ENCODE measurements at places on chromosomes 3 and 15. TPM values are rescaled to one million over a fixed set of nuclear protein-coding genes. Genes with fewer than 3 reads are reported as not detected.

GRCh38 chr3:101939361-101940049 is 90.2 kb downstream of the NFKBIZ start:
- DNase-seq: no peak

- peak; percentile 21 for DNase-seq
Measured at GRCh38 chr3:195905970-195906864, 2.1 kb downstream of the TNK2 start.

- DNase-seq: no peak
Measured at GRCh38 chr15:89197503-89197971, 23.8 kb downstream of the RLBP1 start.

GRCh38 chr3:46695177-46695961 is 1.9 kb upstream of the ALS2CL start:
- peak; percentile 49 for DNase-seq

DNA sequence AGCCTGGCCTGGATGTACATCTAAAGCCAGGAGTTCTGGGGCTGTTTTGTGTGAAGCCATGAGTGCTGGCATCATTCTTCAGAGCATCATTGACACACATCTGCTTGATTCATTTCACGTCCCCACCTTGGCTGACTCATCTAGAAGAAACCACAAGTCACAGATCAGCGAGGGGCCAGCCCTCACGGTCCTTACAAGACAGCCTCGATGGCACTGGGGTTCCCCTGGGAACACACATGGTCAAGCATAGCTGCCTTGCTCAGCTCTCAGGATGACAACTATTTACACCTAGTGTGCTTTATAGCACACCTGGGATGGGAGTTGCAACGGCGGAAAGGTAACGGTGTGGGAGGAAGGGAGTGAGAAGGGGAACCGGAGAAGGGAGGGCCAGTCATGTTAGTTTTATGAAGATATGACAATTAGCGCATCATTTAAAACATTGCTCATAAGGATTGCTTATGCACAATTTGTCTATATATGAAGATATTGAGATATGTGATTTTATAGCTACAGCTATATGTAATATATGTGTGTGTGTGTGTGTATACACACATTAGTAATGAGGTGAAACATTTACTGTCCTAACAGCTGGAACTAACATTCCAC is 227.1 kb downstream of the RPLP1 start:
- no peak for DNase-seq

Gene C15orf62
- 3.5 TPM for total RNA-seq

DNA sequence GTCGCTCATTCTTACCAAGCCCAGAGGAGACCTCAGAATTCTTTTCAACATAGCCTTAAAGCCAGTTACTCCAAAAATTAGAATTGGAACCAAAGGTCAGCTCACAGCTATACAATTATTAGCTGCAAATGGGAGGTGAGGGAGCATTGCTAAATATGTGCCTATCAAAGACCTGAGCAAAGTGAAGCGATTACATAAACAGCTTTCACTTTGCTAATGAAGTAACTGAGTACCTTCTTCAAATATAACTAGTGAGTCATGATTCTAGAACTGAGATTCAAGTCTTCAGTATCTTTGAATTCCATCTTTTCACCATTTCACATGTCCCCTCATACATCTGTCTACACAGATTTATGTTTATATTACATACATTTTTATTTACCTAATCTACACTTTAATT is 122.6 kb downstream of the P2RY1 start:
- no peak for DNase-seq

DNA sequence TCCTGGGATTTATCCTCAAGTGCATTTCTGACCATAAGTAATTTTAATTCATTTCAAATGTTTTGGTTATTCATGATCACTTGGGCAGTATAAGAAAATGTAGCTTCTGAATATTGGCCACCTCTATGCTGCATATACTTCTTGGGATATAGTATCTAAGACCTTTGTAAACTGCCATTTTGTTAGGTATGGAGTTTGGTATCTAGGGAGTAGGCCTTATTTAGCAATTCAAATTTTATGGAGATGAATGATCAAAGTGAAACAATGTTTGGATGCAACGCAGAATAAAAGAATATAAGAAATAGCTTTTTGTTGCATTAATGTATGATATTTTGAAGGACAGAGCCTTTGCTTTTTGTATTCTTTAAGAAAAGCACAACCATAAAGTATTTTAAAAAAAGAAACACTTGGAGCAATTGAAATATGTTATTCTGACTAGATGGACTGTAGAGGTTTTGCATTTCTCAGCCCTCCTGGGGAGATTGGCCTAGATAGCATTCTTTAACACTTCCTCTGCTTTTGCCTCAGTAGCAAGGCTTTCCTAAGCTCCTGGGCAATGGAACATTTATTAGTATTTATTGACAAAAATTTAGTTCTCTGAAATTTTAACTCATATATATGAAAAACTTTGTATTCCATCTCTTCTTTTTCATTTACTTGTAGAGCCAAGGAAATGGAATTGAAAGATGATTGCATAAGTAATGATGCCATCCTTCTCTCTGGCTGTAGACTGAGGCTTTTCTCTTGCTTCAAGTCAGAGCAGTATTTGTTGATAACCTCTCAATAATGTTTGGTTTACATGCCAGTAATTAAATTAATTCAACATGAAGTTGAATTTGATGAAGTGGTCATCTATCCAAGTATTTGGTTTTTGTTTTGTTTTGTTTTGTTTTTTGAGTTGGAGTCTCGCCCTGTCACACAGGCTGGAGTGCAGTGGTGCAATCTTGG is 61.8 kb upstream of the UTS2B start:
- no peak for DNase-seq

Gene MELTF
- 1.4 TPM for total RNA-seq

GRCh38 chr15:52256930-52257733 is 38.5 kb downstream of the MYO5C start:
- no peak for DNase-seq

Gene INSYN1
- total RNA-seq: not detected

- DNase-seq: no peak
Measured at GRCh38 chr3:72418244-72418643, 430.0 kb downstream of the SHQ1 start.

DNA sequence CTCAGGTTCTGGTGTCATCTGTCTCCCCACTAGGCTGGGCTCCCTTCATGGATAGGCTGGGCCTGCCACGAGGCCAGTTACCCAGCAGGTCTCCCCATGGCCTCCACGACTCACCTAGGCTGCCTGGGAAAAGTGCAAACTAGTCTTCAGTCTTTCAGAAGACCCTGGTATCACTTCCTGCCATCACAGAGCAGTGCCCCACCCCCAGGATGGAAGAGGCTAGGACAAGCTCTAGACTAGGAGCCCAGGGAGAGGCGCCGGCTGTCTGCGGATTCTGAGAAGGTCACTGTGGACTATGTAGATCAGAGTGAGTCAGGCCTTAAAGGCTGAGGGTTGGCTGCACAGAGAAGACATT is 63.7 kb downstream of the CORO2B start:
- no peak for DNase-seq

DNA sequence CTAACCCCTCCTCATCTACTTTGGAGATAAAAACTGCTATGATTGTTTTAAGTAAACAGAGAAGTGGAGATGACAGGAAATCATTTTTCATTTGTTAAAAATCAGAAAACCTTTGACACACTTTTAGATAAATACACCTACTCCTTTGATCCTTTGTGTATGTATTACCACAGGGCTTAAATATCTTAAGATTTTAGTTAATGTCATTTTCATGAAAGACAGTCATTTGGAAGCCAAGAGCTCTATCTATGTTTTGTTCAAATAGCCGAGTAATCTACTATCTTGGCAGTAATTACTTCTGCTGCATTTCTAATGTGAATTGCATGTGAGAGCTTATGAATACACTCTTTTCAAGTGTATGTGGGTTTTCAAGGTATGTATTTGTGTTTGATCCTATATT is 2.0 kb downstream of the ARPP21 start:
- DNase-seq: no peak

Gene KIF23
- 0.20 TPM for total RNA-seq

GRCh38 chr3:178436773-178437172 is 99.5 kb upstream of the KCNMB2 start:
- DNase-seq: no peak

Gene CFAP100
- not detected for total RNA-seq

- DNase-seq: no peak
Measured at GRCh38 chr3:194223951-194224350, 88.0 kb downstream of the HES1 start.

DNA sequence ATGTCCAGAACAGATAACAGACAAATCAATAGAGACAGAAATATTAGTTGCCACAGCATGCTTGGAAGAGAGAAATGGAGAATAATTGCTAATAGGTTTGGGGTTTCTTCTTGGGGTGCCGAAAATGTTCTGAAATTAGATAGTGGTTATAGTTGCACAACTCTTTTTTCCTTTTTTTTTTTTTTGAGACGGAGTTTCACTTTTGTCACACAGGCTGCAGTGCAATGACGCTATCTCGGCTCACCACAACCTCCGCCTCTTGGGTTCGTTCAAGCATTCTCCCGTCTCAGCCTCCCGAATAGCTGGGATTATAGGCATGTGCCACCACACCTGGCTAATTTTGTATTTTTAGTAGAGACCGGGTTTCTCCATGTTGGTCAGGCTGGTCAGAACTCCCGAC is 163.3 kb downstream of the PLCH1 start:
- no peak for DNase-seq

DNA sequence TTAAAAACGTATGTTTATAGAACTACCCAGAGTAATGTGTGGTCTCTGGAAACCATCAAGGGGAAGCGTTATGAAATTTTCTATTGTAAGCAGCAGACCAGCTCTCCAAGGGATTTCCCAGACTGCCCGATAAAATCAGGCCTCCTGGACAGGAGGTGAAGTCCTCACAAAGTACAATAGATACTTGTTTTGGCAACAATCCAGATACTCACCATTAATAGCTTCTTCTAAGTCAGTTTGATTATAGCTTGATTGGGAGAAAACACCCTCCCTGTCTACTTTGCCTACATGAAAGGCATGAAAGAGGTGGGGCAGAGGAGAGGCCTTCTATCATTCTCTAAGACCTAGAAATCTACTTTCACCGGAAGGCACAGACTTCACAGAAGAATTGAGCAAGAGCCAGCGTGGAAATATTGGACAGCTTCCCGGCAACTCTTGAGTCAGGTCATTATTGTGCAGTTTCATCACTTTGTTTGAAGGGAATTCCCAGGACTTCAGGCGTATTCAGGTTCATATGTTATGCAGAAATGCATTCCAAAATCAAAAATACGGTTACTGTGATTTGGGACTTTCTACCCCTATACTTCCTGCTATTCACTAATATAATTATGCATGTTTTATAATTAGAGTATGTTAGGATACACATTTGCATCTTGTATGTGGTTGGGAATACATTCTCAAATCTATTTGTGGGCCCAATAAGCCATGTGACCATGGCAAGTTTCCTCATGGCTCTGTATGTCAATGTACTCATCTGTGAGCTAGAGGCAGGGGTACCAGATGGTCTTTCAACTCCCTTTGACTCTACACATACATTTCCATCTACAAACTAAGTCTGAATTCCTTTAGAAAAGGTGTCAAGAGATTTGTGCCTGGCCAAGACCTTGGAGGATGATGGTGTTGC is 103.5 kb downstream of the CD47 start:
- no peak for DNase-seq

Gene CCR9
- total RNA-seq: 4.0 TPM

DNA sequence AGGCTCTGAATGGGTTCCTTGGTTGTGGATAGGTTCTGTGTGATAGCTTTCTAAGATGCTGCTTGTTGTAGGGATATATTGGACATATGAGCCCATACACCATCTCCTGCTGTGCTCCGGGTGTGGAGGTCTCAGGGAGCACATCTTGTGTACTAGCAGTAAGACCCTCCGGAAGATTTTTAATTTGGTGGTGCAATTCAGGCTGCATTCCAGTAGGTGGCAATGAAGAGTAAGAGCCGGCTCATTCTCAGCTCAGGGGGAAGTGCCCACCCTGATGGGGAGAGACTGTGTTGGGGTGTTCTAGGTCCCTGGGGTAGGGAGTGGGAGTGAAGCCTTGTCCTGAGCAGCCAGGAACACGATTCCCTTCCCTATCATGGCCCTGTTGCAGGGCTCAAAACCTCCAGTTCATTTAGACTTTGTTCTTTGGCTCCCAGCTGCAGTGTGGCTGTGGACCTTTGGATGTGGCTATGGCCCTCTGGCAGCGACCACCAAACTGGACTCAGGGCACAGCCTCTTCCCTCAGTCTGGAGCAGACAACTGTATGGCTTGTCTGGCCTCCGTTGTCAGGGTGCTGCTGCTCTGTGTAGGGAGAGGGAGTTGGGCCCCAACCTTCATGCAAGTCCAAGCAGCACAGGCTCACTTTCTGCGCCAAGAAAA is 104.7 kb downstream of the UNC13C start:
- no peak for DNase-seq

Gene AMIGO3
- total RNA-seq: not detected

DNA sequence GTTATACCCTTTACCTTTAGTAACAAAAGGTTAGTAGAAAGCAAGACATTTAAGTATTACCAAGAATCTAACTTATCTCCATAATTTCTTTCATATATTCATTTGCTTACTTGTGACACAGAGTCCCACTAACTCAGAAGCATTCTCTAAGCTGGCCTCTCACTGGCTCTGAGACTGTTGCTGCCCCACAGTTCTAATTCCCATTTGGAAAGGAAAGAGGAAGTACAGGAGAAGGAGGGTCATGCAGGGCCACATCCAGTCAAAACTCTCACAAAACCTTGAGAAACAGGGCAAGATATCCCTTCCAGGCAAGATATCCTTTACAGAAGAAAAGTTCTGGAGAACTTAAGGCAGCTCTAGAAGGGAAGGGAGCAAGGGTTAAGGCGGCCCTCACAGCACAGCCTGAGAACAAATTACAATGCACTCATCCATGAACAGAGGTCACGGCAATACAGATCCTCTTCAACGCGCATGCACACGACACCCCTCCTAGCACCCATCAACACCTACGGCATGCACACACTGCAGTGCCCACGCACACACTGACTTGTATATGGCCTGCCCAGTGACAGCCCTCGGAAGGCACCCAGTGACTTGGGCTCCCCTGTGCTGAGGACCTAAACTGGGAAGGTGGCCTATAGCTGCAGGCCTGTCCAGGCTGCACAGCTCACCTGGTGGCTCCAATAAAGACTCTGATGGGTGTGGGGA is 13.0 kb upstream of the MYO5C start:
- DNase-seq: no peak

- DNase-seq: no peak
Measured at GRCh38 chr3:16294844-16295243, 29.8 kb downstream of the OXNAD1 start.

DNA sequence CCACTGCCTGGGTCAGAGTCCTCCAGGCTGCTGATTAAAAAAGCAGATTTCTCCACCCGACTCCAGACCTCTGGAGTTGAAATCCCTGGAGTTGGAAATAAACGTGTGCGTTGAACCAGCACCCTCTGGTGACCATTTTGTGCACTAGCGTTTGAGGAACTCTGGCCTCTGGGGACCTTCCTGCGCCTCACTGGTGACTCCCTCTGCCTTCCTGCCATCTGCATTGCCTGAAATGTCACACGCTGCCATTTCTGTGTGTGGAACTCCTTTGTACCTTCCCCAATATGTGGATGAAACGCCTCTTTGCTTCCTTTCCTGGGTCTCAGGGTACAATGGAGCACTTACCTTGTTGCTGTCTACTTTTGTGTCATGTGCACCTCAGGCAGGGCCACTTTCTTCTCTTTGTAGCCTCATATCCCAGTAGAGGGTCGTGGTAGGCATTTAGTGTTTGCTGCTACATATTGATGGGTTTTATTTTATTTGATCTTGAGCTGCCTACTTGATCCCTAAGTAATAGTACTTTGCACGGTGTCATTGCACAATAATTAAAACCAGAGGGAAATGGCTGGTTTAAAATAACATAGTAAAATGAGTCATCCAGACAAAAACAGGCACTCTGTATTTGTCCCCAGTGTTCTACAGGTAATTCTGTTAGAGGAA is 56.8 kb downstream of the GPR171 start:
- peak; percentile 47 for DNase-seq
